ENCODE measurements at places on chromosomes 2 and 18.

DNA sequence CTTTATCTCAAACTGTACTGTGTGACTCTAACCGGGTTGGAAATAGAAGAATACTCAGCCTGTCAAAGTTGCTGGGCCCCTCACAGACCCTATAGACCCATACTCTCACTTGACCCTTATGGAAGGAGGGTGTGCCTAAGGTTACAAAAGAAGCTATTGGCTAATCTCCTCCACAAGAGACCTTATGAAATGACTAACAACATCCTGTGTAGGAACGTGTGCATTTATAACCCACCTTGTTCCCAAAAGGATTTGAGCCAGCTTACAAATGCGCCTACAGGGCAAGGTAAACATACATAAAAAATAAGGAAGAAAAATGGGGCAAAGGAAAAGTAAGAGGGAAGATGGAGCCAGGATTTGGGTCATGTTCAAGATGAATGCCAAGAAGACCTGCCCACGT is 225.4 kb upstream of the SMAD2 start:
- DNase-seq: no peak

DNA sequence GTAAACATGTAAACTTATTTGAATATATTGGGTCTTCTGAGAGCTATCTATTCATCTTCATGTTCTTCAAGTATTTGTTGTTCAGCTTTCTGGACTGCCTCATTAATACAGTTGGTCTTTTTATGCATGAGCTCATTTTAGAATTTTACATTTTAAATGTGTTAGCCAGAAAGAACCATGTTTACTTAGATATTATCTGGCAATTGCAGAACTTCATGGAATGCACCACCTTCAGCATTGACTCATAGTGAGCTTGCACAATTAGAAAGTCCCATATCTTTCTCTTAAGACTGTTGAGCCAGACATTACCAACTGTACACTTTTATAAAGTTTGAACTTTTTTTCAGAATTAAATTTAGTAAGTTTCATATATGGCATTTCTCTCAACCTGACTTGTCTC is 536.7 kb downstream of the RIT2 start:
- DNase-seq: peak; percentile 14

- DNase-seq: peak; percentile 72
Observed at GRCh38 chr2:20501974-20502373, 55.1 kb downstream of the RHOB start.

- no peak for DNase-seq
Observed at GRCh38 chr2:218721488-218721887, 10.9 kb downstream of the TTLL4 start.

DNA sequence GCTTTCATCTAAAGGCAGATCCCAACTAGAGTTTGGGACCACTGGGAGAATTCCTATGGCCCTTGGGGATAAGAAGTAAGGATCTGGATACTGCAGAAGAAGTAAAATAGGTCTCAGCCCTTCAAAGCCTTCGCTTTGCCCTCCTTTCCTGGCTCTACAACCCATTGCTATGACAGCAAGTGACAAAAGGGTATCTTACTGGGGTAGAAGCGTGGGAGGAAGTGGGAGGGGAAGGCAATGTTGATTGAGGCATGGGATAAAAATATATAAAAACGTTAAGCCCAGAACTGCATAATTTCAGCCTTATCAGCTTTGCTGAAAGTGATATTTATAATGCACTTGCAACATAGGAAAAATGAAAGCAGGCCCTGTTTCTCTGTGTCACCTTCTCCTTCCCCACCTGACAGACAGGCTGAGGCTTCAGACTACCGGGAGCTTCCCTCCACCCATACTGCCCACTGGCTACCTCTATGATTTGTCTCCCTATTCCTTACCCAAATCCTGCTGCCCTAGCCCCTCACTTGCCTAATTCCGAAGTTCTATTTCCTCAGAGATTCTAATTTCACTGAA is 14.9 kb upstream of the SOS1 start:
- DNase-seq: no peak

DNA sequence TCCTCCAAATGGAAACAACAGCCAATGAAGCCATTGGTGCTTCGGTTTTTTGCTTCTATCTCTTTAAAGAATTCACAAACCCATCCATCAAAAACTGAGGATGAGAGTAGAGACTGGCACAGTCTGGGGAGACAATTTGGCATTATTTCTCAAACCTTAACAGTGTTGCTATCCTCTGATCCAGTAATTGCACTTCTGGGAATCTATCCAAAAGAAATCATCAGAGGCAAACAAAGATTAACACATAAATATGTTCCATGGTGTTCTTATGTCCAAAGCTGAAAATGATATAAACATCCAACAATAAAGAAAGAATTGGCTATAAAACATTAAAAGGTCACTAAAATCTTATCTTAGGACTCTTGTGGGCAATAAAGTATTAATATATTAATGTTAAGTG is 35.1 kb downstream of the REEP1 start:
- DNase-seq: no peak

GRCh38 chr2:46283693-46284092 is 13.5 kb upstream of the EPAS1 start:
- DNase-seq: no peak

GRCh38 chr2:122737429-122738077 is 982.1 kb downstream of the TSN start:
- no peak for DNase-seq

GRCh38 chr2:88871336-88871735 is 179.9 kb downstream of the RPIA start:
- DNase-seq: no peak

DNA sequence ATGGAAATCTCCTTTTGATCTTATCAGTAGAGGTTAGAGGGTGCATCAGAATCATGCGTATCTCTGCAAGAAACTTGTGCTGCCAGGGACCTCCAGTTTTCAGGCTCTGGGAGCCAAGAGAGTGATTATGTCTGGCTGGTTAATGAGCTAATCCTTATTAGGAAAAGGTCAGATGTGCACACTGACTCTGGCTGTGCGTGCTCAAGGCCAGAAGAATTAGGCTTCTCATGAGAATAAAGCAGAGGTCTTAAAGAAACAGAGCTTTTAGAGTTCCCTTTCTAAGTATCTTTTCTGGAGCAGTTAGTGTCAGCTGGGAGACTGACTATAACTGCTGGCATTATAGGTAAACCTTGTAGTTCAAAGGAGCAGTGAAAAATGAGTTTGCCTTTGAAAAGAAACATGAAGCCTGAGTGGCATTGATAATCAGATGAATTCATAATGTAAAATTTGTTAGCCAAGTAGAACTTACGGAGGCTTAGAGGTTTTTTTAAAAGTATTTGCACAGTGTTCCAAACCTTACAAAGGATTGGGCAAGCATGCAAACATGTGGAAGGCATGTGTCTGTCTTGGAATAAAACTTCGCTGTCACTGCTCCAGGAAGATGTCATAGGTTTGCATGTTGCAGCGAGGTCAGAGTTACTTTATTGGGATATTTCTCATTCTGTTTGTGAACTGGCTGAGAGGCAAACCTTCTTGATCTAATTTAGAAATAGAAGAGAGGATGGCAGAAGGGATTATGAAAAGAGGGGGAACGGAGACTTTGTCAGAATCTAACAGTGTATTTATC is 151.7 kb downstream of the ARHGAP28 start:
- no peak for DNase-seq

GRCh38 chr2:127083819-127084503 is 23.0 kb downstream of the BIN1 start:
- DNase-seq: peak; percentile 88

DNA sequence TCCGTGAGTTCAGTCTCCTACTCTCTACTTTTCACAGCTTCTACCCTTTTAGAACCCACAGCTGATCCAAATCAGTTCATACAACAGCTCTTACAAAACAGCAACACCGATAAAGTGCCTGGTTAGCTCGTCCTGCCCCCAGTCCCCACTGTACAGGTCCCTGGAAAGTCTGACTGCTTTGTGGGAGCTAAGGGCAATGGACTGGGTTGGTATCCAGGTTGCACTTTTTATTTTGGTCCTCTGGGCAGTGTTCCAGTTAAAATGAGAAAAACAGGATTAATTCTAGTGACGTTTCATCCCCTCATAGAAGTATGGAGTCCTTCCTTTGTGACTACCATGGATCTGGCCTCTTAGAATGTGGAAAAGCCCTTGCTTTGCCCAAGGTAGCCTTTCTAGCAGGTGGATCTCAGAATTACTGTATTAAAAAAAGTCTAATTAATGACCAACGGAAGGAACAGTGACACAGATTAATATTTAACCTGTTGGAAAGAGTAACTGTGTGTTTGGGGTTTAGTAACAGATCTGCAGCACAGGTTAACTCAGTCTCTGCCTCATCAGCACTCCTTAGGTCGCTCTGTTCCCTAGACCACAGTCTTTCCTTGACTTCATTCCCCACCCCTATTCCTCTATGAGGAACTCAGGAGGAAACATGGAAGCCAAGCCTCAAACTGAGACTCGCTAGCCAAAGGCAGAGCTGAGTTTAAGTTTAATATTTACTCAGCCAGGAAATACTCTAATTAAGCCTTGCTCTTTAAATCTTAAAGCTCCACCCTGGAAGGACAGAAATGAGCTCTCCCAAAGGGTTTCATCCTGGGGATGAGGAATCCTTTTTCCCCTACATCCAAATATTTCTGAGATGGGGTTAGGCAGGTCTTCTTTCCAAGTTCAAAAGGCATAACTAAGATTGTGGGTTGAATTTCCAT is 52.8 kb upstream of the ITGA6 start:
- DNase-seq: no peak

GRCh38 chr2:73172963-73173362 is 29.4 kb upstream of the NOTO start:
- no peak for DNase-seq

DNA sequence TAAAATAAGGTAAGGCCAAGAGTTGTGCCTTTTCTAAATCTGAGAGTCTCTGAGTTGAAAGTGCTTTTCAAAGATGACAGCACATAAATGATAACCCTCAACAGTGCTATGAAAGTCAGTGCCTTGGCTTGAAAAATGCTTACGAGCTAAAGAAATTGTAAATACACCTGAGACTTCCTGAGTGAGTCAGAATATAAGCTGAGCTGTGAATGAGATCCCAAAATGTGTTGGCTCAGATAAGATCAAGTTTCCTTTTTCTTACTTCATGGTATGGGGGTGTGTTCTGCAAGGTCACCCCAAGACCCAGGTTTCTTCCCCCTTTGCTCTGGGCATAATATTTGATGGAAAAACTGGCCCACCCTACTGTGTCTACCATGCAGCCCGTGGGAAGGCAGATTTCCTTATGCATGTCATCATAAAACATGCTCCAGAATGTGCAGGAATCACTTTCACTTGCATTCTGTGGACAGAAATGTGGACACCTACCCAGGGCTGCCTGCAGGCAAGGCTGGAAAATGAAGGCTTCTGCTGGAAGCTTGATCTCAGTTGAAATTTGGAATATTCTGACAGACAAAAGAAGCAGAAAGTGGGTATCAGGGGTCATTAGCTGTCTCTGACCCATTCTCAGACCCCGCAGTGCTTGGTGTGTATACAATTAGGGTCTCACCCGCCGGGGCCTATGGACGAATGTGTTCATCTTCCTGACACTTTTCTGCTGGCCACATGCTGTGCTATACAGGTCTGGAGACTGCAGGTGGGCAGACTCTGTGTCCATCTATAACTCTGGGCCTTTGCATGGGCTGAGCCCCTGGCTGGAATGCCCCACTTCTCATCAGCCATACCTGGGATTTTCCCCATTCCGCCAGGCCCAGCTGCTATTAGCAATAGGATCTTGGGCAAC is 212.6 kb downstream of the SH3RF3 start:
- no peak for DNase-seq

GRCh38 chr2:236803621-236804020 is 234.0 kb downstream of the ACKR3 start:
- no peak for DNase-seq

DNA sequence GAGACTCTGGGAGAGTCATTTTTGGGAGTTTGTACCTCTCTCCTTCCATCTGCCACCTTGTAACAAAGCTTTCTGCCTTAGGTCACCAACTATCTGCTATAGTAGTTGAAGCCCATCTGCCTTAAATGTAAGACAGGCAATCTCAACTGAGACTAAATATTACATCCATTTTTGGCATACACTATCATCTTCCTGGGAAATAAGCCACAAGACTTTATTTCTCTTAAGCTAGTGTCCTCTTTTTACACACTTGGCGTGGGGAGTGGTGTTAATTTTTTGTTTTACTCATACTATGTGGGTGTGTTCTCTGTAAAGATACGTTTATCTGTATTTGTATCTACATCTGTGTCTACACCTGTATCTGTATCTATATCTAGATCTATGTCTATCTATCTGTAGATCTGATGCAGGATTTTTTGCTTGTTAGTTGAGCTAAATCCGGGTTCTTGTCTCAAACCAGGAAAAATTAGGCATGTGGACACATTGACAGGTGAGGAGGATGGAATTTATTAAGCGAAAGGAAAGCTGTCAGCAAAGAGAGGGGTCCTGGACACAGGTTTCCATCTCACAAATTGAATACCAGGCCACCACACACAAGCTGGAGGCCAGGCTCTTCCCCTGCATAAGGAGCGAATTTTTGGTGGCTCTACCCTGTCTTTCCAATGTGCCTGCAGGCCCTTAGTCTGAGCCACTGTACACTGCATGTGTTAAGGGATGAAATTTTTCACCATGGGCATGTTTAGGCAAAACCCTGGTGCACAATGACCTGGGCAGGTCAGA is 64.8 kb upstream of the RND3 start:
- DNase-seq: no peak

DNA sequence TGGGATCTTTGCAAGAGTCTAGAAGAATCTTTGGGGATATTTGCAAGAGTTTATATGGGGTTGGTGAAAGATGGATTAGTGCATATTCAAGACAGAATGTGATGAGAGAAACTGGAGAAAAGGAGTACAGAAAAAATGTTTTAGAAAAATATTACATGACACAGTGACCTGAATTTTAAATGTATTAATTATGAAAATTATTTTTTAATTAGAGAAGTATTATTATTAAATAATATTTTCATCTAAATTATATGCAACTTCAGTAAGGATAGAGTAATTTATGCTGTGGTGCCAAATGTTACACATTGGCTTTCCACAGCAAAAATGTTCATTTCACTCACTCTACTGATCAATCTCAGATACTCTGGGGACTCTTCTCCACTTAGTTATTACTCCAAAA is 1442.8 kb upstream of the SLC39A10 start:
- DNase-seq: no peak

DNA sequence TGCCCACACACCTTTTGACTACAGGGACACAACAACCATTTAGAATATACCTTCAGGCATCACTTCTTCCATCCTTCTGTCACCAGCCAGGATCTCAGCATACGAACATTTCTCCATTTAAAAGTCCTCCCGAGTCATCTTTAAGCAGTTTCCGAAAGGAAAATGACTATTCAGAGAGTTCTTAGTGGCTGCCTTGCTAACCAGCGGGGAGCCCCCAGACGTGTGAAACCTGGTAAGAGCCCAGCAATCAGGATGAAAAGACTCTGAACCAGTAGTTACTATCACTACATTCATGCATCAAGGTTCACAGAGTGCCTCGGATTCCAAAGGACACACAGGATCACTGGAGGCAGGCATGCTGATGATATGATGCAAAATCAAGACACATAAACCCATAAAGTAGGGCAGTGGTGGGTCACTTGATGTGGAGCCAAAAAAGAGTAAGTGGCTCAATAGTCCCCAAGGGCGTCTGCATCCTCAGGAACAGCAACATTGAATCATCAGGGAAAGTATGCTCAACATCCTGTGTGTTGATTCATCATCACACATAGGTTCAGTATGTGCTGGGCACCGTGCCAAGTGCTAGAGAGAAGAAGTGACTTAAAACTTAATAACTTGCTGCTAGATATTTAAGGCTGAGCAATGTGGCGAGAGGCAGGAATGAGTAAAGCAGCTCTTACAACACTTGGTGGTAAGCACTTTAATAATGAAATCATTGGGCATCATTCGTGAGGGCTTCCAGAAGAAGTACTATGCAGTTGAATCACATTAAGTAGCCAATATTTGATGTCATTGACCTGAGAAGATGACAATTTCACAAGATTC is 4.4 kb downstream of the CCL20 start:
- DNase-seq: peak; percentile 100

GRCh38 chr2:214742119-214742518 is 67.4 kb downstream of the BARD1 start:
- DNase-seq: no peak
